ENCODE measurements at places on chromosomes 3 and 15. TPM values are rescaled to one million over a fixed set of nuclear protein-coding genes. Genes with fewer than 3 reads are reported as not detected.

Gene GPR156
- total RNA-seq: 0.66 TPM

DNA sequence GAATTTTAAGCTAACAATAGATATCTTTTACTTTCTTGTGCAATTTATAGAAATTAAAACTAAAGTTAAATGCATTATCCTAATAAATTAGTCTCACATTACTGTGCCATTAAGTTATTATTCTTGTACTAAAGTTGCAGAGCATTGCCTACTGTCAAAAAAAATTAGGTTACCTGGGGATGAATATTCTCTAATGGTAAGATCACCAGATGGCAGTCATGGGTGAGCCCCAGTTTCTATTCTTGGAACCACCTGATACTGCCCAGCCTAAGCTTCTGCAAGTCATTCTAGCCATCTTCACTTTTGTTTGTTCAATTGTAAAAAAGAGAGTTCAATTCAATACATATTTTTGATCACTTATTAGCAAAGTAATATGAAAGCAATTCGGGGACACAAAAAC lies 213.2 kb downstream of the CADM2 start:
- DNase-seq: no peak

Gene C3orf22
- not detected for total RNA-seq

- peak; percentile 86 for DNase-seq
Measured at GRCh38 chr3:127406309-127407025, 118.6 kb upstream of the PRR20G start.

DNA sequence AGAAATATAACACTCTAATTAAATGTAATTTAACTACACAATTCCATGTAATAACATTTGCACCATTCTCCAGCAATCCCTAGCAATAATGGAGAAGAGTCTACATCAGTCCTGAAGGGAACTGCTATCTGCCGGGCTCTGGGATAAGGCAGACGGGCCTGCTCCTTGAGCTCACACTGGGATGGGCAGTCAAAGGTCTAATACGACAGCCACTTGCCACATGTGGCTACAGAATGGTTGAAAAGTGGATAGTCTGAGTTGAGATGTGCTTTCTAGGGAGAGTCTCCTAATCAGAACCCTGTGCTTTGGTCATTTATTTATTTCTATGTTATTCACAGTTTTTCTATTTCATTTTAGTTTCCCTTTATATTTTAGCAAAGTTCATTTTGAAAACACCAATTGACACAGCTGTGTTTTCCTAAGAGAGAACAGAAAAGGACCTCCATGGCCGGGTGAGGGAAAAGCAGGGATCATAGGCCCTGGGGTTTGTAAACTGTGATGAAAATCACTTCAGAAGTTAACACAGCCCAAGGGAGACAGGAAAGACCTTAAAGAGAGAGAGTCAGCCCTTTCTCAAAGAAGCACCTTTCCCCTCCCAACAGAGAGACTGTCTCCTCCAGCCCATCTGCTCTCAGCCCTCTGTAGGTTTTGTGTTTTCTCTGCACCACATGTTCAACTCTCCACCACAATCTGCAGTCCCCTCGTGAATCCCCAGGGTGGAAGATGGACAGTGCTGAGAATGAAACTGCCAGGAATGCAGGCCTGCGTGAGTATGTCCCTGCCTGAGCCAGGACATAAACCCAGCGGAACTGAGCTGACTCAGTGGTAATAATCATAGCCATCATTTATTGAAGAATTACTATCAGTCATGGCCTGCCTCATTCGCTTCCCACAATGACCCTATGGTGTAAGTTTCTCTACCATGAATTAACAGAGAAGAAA lies 11.6 kb downstream of the FSIP1 start:
- DNase-seq: no peak
